NCI-H446 treated with DMSO at 0.1 percent for 48 hours (cell line): ENCODE measurements at places on chromosomes 13 and 19.
A peak's percentile ranks its signal among the peaks of the same experiment; 100 is the strongest.

DNA sequence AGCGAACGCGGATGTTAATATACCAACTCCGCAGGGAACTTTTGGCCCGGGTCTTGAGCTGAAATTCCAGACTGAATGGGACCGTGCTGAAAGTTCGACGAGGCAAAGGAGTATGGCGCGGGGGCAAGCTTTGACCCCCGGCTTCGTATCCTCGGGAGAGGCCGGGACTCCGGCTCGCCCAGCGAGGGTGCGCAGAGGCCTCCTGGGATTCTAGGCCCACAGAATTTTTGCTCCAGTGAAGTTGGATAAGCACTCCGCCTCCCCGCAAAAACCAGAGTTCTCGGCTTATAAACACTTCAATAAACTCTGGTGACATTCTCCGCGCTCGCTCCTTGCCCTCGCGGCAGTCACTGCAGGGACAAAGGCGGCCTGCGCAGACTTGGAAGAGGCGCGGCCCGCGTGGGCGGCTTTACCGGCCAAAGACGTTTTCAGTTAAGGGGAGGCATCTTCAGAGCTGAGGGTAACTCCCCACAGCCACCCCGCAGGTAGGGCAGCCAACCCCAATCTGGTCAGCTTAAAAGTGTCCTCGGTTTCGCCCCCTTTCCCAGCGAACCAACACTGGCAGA lies 112.6 kb downstream of the KCNRG start:
- DNase-seq, result no peak

DNA sequence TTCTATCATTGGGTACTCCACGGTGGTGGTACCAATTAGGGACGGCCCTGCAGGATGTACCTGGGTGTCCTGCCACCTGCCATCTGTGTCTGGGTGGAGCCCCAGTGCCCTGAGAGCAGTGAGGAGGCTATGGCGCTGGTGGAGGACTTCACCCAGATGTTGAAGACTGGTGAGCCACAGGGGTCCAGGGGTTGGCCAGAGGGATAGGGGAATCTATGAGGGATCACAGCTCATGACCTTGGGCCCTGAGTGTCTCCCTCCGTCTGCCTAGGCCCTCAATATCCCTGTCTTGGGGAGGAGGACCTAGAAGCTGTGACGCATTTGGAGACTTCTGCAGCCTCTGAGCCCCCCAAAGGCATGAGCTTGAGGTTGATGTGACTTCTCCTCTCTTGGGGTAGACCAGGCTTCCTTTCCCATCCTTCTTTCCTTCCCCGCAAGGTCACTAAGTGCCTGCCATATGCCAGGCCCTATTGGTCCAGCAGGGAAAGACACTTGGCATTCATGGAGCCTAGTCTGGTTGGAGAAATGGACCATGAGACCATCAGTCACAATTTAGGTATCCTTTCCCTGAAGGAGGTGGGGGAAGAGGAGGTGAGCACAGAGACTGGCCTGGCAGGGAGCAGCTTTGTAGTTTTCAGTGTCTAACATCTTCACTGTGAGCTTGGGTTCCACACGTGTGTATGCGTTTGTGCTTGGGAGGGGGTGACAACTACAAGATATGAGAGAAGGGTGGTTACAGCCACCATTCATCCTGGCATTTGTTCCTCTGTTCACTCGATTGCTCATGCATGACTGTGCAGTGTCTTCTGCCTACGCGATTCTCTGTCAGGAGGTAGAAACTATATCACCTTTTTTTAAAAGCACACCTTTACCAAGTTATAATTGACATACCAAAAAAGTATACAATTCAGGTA lies 5.1 kb upstream of the MZF1 start:
- DNase-seq, result no peak

DNA sequence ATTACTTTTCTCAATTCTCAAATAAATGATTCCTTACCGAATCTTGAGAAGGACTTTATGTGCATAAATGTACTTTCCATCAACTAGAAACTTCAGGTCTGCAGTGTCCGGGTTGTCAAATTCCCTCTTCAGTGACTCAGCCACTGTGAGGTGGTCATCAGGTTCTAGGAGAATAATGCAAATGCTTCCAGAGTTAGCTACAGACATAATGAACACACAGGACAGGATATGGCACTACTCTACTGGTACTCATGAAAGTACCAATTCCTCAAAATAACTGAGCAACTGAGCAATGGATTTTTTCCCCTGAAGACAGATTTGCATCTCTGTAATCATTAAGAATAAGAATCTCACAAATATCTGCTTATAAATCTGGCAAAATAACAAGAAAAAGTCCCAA lies 31.2 kb downstream of the RCBTB2 start:
- DNase-seq, result no peak

DNA sequence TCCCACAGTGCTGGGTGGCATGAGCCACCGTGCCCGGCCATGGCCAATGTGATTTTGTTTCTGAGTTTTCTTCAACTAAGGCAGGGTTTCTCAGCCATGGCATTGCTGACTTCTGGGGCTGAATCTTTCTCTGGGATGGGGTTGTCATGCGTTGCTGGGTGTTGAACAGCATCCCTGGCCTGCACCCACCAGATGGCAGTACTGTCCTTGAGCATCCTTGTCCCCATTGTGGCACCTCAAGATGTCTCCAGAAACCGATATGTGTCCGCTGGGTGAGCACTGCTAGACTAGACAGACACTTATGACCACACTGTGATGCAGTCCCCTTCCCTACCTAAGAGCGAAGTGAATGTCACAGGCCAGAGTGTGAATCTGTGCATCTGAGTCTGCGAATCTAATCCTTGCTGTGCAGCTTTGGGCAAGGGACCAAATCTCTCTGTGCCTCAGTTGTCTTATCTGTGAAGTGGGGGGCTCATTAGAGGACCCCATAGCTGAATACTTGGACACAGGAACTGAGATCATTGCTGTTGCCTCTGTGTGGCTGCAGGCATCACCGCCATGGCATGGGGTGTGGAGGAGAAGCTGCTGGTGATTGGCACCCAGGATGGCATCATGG lies 50.3 kb upstream of the SIN3B start:
- peak; percentile 6 for DNase-seq

- DNase-seq, result no peak
Observed at GRCh38 chr19:3682741-3683404, 17.4 kb downstream of the PIP5K1C start.

DNA sequence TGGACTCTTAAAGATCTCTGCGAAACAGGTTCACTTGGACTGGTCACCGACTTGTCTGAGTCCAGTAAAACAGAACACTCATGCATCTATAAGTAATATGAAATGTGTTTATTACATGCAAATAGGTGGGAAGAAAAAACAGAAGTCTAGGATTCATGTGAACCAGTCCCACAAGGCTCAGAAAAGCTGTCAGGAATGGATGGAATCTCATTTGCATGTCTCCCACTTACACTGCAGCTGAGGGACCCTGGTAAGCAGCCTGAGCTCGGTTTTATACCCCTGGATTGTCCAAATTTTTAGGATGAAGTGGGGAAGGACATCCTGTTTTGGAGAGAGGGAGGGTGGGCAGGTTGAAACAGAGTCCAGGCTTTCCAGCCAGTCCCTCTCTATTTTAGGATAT lies 1545.1 kb upstream of the PCDH20 start:
- DNase-seq, result no peak

DNA sequence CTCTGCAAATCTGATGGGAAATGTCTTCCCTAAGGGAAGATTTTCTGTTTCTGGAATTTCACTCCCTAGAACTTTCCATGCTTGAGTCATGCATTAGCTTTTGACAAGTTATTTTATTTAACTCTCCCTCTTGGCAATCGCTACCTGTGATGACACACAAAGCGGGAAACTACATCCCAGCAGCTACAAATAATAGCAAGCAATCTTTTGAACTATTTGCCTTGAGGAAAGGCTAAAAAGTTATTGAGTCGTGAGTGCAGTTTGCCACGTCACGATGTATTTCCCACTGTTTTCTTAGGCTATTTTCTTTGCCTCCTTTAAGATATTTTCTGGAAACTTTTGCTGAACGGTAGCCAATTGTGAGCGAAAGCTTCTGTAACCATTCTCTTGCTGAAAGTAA lies 353.3 kb upstream of the HTR2A start:
- no peak for DNase-seq

GRCh38 chr13:107025991-107026390 lies 458.1 kb upstream of the ARGLU1 start:
- DNase-seq, result no peak

- DNase-seq, result peak; percentile 47
Observed at GRCh38 chr19:4456476-4456842, 1.1 kb downstream of the UBXN6 start.

DNA sequence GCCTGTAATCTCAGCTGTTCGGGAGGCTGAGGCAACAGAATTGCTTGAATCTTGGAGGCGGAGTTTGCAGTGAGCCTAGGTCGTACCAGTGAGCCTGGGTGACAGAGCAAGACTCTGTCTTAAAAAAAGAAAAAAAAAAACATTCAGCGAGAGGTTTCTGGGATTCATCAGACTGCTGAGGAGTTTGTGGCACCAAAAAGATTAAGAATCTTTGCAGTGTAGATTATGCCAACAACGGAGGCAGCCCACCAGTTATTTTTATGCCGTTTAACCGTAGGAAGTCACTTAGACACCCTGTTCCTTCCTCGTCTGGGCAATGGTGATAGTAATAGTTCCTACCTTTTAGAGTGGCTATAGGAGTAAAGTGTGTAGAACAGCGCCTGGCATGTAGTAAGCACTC lies 2.5 kb downstream of the COX6B1 start:
- DNase-seq, result no peak

- DNase-seq, result no peak
Observed at GRCh38 chr19:54418930-54419800, 3.9 kb downstream of the TTYH1 start.

DNA sequence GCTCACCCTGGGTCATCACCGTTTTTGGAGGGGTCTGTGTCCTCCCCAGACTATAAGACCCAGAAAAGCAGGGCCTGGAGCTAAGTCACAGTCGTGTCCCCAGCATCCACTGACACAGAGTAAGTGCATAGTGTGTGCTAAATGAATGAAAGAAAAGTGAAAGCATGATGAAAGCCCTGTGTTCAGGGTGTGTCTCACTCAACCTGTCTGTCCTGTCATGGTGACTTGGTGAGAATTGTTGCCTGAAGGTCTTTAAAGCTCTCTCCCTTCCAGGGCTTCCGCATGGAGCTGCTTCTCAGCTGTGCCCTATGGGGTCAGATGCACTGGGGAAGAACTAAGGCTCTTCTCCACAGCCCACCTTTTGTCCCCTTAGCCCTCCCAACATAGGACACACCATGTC lies 20.5 kb upstream of the IGFL1 start:
- DNase-seq, result no peak

- no peak for DNase-seq
Observed at GRCh38 chr19:45553464-45553863, 31.1 kb downstream of the OPA3 start.

DNA sequence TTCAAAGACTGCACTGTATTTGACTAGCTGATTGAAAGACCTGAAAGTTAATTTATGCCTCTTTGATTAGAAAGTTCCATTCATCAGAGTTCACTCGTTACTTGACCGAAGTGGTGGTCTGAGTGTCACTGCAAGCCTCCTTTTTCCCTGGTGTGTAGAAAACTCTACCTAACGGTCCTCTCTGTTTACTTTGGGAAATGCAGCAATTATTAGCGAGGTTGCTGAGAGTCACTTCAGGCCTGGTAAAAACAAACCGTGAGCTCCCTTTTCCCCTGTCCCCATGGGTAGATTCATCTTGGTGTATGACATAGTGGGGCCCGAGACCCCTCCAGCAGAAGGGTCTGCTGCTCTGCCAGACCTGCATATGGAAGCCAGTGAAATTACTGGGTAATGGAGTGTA lies 126.8 kb upstream of the RNF113B start:
- no peak for DNase-seq

DNA sequence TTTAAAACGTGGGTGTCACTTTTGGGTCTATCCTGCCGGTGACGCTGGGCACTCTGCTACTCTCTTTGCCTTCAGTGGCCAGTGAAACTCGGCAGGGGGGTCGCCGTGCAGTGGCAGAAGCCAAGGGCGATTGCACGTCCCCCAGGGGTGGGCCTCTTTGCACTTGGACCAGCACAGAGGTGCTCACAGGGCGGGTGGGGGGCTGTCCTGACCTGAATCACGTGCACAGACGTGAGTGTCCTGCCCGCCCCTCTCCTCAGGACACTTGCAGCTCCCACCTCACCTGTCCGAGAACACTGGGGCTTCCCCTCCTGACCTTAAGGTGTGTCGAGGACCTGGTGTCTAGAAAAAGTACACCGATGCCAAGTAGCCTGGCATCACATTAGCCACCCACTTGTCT lies 16.1 kb downstream of the COL4A1 start:
- DNase-seq, result no peak

GRCh38 chr13:28459911-28460310 lies 35.0 kb downstream of the FLT1 start:
- DNase-seq, result peak; percentile 36

GRCh38 chr13:74561155-74561554 lies 427.0 kb upstream of the KLF12 start:
- no peak for DNase-seq

- DNase-seq, result no peak
Observed at GRCh38 chr19:3664879-3665642, 35.2 kb downstream of the PIP5K1C start.

GRCh38 chr19:45403272-45403671 lies 1.6 kb downstream of the PPP1R13L start:
- DNase-seq, result no peak

DNA sequence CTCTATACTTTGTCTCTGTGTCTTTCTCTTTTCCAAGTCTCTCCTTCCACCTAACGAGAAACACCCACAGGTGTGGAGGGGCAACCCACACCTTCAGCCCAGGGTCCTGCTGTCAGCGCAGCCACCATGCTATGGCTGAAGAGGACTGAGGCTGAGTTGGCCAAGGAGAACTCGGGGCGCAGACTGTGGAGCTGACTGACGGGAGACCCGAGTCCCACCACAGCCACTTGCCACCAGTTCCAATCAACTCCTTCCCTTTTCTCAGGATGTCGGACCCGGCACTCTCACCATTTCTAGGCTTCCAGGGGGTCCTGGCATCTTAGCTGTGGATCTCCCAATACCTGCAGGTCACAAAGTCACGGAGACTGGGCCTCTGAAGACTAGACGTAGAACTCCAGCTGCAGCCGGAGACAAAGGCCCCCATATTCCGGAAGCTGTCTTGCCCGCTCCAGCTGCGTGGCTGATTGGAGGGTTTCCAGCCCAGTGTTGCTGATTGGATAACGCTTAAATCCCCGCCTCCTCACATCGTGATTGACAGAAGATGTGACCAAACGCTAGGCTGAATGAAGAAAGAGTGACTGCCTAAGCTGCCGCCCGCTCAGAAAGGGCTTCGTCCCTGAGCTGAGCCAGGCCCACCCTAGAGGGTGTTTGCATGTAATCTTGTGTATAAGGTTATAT lies 63.6 kb downstream of the ZNF429 start:
- no peak for DNase-seq

DNA sequence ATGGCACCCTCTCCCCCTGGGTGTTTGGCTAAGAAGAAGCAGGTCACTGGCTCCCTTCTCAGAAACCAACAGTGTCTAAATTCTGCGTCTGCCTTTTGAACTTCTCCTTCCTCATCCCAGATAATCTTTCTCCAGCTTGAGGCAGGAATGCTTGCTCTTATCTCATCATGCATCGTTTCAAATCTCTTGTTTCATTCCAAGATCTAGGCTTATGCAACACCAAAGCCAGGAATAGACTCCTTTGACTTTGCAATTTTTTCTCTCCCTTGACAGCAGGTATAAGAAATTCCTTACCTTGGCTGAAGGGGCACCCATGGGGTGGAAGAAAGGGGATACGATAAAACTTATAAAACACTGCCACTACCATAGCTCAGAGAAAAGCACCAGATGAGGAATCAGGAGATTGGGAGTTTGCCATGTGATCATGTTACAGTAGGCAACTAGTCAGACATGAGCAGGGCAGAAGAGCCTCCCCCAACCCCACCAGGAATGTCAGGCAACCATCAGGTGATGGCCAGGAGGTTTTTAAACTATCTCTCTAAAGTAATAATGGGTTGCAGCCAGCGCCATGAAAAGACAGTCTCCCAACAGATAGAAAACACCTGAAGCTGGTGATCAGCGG lies 498.9 kb downstream of the KLF12 start:
- no peak for DNase-seq

- no peak for DNase-seq
Observed at GRCh38 chr13:101535192-101535746, 82.8 kb downstream of the ITGBL1 start.
